Stimulated activated CD8-positive, alpha-beta memory T cell treated with anti-CD3 and anti-CD28 coated beads, Interleukin-4, amount 100 ng/mL, for 1 hour (primary cell): ENCODE measurements at places on chromosomes 16 and 17.

- DNase-seq, result no peak
Measured at GRCh38 chr17:61208301-61209105, 191.1 kb upstream of the TBX2 start.

GRCh38 chr16:20344611-20345010 lies 7.9 kb downstream of the UMOD start:
- DNase-seq, result no peak

DNA sequence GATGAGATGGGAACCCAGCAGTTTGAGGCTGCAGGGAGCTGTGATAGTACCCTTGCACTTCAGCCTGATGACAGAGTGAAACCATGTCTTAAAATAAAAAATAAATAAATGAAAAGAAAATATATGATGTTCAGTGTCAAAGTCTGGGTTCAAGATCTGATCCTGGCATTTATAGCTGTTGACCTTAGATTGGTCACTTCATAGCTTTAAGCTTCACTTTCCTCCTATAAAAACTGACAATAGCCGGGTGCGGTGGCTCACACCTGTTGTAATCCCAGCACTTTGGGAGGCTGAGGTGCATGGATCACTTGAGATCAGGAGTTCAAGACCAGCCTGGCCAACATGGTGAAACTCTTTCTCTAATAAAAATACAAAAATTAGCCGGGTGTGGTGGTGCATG lies 5.2 kb upstream of the ZNF821 start:
- DNase-seq, result no peak

DNA sequence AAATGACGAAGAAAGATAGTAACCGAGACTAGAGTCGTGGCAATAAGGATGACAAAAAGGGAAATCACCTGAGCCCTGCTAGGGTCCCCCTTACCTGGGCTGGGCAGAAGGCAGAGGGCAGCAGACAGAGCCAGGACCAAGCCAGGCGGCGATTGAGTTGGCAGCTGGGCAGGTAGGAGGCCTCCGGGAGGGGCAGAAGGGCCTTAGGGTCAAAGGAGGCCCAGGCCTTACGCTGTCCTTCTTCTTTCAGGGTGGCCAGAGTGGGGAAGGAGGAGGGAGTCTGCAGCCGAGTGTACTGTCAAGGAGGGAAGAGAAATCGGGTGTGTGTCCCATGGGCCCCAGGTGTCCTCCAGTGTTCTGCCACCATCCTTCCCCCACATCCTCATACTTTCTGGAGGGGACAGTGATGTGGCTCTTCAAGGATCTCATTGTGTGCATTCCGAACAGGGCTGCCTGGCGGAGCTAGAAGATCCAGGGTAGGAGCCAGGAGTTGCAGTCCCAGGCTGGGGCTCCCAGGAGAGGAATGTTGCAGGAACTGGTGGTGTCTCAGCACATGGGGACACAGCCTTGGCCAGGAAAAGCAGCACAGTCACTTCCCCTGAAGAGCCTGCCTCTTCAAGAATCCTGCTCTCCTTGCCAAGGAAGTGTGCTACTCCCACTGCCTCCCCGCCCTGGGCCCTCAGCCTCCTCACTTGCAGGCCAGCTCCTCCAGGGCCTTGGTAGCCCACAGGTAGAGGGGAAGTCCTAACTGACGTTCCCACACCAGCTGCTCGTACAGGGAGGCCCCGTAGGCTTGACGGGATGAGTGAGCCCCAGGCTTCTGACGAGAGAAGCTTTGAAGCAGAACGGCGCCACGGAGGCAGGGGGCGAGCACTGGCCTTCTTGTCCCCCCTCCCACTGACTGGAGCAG lies 13.2 kb downstream of the CTC1 start:
- DNase-seq, result no peak

DNA sequence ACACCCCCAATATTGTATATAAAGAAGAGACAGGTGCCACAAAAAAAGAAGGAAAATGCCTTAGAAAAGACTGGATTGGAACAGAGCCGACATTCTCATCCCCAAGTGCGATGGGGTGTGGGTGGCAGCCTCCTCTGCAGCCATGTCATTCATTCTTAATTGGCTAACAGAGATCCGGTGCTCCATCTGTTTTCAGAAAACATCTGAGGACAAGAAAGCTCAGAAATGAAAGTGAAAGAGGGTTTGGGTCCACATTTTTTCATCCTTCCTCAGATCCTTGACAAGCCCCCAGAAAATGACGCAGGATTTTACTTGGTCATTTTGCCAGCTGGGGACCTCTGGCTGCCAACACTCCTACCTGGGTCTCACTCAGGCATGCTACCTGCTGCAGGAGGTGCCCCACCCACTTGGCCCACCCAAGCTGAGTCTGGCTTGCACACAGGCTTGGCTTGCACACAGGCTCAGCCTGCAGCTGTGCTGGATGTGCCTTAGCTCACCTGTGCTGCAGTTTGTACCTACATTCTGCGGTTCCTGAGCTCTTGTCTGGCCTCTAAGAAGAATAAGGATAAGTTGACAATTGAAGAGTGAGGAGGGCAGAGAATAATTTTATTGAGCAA lies 21.9 kb downstream of the KIF2B start:
- DNase-seq, result no peak

- no peak for DNase-seq
Measured at GRCh38 chr17:7916808-7917207, 719 bp upstream of the RNF227 start.

- DNase-seq, result no peak
Measured at GRCh38 chr17:46869975-46870803, 18.8 kb downstream of the WNT9B start.

DNA sequence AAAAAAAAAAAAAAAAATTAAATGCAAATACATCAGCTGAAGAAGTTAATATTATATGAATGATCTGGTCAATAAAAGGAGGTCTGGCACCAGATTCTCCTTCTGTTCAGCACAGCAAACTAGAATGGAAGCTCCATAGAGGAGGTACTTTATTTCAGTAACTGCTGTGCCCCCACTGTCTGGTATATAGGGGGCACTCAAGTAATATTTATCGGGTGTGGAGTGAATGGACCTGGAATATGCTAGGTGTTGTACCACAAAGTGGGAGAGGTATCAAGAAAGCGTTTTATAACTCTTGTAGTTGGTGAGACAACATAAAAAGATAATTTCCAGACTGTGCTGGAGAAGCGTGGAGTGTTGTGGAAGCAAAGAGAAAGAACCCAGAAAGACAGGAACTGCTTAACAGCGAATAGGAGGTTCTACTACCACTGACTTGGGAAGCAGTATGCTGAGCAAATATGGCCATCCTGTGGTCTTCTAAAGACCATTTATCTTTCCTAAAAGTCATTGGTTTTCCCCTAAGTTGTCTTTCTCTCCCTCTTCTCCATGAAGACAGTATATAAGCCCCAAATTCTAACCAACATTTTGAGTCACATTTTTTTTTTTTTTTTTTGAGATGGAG lies 12.2 kb upstream of the PRKCA start:
- no peak for DNase-seq

DNA sequence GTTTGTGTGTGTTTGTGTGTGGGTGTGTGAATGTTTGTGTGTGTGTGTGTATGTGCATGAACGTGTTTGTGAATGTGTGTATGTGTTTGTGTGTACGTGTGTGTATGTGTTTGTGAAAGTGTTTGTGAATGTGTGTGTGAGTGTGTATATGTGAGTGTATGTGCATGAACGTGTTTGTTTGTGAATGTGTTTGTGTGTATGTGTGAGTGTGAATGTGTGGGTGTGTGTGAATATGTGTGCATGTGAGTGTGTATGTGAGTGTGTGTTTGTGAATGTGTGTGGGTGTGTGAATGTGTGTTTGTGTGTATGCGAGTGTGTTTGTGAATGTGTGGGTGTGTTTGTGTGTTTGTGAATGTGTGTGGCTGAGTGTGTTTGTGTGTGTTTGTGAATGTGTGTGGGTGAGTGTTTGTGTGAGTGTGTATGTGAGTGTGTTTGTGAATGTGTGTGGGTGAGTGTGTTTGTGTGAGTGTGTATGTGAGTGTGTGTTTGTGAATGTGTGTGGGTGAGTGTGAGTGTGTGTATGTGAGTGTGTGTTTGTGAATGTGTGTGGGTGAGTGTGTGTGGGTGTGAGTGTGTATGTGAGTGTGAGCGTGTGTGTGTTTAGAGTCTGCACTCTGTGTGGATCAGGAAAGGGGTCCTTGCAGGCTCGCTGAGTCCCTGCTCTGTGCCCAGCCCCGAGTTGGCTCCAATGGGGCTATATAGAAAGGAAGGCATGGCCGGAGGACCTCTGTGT lies 890 bp upstream of the CD300A start:
- no peak for DNase-seq

DNA sequence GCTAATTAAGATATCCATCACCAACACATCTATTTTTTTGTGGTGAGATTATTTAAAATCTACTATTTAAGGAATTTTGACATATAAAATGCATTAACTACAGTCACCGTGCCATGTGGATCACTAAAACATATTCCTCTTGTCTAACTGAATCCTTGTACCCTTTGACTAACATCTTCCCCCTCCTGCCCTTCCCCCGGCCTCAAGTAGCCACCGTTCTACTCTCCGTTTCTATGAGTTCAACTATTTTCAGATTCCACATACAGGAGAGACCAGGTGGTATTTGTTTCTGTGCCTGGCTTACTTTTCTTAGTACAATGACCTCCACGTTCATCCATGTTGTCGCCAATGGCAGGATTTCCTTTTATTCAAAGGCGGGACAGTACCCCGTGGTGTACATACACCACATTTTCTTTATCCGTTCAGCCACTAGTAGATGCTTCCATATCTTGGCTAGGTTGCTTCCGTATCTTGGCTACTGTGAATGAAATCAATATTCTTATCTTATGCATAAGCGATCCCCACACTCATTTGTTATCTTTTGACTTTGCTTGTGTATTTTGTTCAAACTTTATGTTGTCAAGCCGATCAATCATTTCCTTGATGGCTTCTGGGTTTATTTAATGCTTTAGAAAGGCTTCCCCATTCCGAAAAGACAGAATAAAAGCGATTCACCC lies 134.7 kb downstream of the KCNJ12 start:
- no peak for DNase-seq

DNA sequence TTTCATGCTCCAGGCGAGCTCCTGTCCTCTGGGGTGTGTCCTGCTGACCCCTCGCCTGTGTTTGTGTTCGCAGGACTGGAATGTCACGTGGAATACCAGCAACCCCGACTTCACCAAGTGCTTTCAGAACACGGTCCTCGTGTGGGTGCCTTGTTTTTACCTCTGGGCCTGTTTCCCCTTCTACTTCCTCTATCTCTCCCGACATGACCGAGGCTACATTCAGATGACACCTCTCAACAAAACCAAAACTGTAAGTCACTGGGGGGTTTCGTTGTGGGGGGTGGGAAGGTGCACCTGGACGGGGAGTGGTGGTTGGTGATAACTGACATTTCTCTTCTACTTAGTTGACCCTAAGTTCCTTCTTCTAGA lies 58.3 kb downstream of the ABCC1 start:
- DNase-seq, result no peak

GRCh38 chr16:6266703-6267102 lies 1065.9 kb upstream of the RBFOX1 start:
- DNase-seq, result no peak

GRCh38 chr16:16037970-16038369 lies 88.6 kb downstream of the ABCC1 start:
- DNase-seq, result no peak

- peak; percentile 41 for DNase-seq
Measured at GRCh38 chr16:89409161-89409711, 81.1 kb downstream of the ANKRD11 start.

GRCh38 chr17:72311004-72311403 lies 190.2 kb downstream of the SOX9 start:
- DNase-seq, result no peak

DNA sequence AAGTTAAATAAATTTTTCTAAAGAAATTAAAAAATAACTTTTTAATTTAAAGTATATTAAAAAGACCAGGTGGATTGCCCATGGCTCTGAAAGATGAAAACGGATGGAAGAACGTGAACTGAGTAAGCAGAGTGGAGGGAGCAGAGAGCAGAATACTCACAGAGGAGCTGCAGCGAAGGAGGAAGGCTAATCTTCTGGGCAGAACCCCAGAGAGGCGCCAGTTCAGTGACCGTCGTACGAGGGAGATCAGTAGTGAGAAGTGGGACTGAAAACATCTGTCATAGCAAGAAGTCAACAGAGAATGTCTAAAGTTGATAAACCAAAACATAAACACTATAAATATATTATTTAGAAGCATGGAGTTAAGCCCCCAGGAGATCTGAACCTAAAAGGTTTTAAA lies 34.9 kb downstream of the UBE2G1 start:
- no peak for DNase-seq
